ENCODE measurements at places on chromosomes 6 and 20.

DNA sequence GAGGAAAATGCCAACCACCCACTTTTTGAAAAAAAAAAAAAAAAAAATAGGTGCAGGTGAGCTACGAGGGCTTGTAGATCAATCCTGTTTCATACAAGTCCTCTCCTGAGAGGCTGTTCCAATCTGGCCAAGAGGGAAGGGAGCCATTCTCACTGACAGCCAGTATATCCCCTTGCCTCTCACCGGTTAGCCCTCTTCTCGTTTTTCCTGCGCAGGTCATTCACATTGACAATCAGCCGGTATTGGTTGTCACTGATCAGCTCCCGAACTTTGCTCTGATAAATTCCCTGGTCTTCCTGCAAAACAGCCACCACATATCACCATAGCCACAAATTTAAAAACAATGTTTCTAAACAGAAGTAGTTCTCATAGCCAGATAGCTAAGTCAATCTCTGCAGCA lies 1.4 kb downstream of the MCM3 start:
- no peak for DNase-seq

- DNase-seq: no peak
These were observed 58.3 kb downstream of the IPCEF1 start for GRCh38 chr6:154298297-154298696.

GRCh38 chr20:50528129-50528528 lies 17.9 kb downstream of the PTPN1 start:
- no peak for DNase-seq

DNA sequence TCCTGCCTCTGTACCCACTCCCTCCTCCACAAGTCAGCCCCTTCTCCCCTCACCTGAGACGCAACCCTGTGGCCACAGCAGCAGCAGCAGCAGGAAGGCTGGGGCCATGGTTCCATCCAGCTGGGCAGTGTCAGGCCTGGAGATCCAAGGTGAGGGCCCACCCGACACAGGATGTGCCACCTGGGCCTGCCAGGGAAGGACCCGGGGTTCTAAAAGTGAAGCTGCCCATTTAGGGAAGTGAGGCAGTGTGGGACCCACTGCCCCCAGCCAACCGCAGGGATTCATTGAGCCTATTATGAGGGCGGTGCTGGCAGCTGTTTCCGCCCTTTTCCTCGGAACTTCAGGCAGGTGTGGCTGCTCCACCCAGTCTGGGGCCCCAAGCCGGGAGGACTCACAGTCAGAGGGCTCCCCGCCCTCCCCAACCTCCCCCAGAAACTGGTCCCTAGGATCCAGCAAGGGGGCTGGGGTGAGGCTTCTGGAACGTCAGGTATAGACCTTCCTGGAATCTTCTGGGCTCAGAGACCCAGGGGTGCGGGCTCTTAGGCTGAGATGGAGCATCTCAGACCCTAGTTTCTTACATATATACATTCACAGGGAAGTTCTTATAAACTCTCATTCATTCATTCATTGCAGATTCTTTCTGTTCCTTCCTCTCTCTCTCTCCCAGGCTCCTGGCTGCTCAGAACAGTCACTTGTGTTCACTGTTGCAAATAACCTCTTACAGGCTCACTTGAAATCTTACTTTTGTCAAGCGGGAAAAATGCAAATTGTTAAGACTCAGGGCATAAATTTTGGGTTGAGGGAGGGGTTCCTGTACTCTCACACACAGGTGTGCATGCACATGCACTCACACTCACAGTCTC lies at the start of gene TREML2:
Gene TREML2, minus strand, starts transcription at position 249 of the 863 bp plus-strand sequence. Its CDS starts 141 bp downstream, at position 108.
- DNase-seq: no peak

DNA sequence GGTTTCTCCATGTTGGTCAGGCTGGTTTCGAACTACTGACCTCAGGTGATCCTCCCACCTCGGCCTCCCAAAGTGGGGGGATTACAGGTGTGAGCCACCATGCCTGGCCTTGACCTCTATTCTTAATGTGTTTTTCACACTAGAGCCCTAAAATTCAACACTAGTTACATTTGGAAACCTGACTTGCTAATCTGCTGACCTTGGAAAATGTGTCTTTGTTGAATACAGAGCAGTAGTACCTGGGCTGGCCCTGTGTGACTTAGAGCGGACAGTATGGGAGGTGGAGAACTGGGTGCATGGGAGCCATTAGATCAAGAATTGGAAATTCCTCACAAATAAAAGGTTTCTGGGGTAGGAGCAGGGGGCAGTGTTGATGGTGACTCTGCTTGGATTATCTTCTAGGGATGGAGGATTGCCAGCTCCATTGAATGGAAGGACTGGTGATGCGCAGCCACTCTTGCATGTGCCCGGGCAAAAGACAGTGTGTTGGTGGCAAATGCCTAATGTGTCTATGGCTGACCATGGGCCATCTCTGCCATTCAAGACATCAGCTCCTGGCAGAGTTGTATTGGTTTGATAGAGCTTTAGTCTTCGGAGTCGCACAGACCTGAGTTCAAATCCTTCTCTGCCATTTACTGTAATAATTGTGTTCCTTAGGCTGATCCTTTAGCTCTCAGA lies 53.4 kb downstream of the RALY start:
- DNase-seq: no peak

DNA sequence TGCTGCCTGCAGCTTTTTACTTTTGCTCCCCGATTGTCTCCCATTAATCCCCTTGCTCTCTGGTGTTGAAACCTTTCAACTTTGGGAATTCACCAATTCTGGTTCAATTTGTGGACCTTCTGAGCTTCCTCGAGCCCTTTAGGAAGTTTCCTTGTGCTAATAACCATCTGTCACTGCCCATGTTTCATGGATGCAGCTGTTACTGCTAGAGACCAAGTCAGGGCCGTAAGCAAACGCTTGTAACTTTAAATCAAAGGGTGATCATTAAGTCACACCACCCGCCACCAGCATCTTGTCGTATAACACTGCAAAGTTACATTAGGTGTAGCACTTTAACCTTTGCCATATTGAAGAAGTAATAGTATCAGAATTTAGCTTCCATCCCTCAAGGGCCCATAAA lies 268.3 kb upstream of the SASH1 start:
- DNase-seq: no peak

DNA sequence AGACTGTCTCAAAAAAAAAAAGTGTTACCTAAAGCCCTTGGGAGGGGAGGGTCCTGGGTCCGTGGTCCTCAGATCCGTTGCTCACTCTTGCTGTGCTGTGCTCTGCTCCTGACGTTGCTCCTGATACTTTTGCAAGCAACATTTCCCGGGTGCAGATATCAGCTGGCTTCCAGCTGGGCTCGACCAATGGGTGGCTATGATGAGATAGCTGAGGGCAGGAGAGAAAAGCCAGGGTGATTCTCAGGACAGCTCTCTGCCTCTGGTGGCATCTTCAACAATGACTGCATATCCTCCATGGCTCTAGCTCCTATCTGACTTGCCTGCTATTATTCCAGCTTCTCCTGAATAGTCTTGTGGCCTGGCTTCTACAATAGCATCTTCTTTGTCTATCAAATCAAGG lies 134.5 kb downstream of the RPS12 start:
- no peak for DNase-seq

DNA sequence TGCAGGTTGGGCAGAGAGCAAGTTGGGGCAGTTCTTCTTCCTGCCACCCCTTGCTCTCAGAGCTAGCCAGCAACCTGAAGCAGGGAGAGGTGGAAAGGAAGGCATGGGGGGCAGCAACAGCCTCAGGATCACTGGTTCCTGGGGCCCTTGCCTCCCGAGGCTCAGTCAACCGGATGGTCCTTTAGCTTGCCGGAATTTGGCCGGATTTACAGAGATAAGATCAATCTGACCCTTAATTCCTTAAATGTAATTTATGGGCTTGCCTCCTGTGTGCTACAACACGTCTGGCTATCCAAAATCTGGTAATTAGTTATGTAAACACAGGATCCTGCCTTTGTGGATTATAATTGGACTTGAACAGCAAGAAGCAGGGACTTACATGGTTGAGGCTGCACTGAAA lies 19.5 kb upstream of the TCP11 start:
- DNase-seq: no peak

GRCh38 chr20:38165966-38166702 lies 1.1 kb upstream of the TGM2 start:
- DNase-seq: no peak

DNA sequence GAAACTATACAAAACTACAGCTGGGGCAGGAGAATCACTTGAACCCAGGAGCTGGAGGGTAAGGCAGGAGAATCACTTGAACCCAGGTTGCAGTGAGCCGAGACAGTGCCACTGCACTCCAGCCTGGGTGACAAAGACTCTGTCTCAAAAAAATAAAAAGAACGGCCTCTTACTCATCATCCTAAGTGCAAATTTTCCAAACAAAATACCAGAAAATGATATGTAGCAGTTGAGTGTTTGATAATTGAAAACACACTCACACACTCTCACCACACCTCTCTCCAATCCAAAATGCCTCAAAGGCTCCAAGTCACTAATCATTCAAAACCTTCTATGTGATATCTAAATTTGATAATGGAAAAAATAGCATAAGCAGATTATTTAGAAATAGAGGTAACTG lies 198.6 kb upstream of the SHLD1 start:
- no peak for DNase-seq

DNA sequence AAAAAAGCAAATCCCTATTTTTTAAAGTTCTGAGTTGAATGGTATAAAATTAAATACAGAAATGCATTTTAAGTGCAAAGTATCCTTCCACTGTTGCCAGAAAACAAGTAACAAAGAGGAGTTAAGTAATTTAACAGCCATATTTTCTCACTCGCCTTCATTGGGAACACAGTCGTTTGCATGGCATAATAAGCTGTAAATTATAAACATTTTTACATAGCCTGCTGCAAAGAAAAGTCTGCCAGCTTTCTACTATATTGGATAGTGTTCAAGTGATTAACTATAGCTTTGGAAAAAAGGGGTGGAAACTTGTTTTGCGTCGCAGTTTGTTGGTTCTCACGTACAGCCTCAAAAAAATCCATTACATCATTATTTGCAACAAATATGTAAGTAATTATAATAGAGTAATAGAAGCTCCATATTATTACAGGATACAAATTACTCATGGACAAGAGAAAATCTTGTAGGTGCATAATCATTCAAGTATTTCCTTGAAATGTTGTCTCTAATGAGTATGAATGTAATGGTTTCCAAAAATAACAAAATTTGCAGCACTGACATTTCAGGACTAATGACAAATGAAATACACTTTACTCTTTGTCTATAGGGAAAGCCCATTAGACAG lies 139.3 kb downstream of the PDSS2 start:
- DNase-seq: no peak

- no peak for DNase-seq
These were observed 119.5 kb downstream of the PLEKHG1 start for GRCh38 chr6:150719099-150719766.

Data from caudate nucleus (tissue), 63 donors.